ENCODE measurements at places on chromosomes 7 and 10.

DNA sequence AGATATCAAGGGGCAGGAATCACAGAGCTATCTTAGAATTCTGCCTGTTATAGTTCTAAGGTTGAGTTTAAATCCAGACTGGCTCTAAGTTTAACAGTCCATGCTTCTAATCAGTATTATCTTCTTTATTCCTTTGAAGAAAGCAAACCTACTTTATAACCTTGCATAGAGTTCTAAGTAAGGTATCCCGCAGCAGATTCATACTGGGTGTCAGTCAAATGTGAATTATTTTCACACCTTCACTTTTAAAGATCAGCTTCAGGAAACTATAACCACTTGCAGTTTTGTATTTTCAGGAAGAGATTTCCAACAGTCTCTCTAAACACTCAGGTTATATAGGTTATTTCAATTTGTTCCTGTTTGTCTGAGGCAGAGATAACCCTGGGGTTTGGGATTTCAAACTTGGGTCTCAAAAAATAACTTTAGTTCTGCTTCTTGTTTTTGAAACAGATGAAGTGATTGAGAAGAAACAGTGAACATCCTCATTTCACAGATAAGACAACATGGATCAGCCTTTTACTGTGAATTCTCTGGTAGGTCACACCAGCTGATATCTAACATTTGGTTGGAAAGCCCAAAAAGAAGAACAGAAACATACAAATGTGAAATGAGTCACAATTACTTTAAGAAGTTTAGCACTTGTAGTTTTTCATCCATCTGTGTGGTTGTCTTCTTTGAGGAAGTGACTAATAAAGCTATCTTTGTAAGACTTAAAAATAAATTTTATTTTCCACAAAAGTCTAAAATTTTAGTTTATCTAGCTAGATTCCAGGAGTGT is 21.4 kb downstream of the STAMBPL1 start:
- peak; percentile 31 for DNase-seq

GRCh38 chr10:52571516-52572182 is 200.9 kb downstream of the MBL2 start:
- no peak for DNase-seq

DNA sequence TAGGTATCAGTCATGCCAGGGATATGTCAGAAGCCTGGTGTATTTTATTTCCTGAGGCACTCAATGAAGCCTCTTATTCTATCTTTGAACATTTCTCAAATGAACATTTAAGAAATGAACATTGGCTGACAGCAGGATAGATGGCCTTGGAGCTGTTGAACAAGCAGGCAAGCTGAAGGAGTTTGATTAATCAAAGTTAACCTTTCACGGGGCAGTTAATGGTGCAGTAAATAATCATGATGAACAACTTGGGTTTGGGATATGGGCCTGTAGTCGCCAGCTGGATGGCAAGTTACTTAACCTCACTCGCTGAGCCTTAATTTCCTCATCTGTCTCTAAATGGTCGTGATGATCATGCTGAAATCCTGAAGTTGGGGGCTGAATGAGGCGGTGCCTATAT is 333.0 kb downstream of the SFMBT2 start:
- DNase-seq: no peak

DNA sequence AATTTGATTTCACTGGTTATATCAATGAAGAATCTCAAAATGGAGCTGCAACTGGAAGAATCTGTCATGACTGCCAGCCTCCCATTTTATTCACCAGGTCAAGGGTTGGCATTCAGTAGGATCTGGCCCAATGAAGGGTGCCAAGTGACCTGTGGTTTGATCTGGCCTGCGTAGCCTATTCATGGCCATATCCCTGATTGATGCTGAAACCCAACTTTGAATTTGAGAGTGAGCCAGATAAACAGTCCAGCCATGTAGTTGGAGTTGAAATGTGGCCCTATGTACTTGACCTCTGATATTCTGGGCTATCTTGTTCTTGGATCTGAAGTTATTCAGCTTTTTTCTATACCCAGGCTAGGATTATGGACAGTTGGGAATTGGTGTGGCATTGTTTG is 1.5 kb downstream of the MKLN1 start:
- peak; percentile 30 for DNase-seq

DNA sequence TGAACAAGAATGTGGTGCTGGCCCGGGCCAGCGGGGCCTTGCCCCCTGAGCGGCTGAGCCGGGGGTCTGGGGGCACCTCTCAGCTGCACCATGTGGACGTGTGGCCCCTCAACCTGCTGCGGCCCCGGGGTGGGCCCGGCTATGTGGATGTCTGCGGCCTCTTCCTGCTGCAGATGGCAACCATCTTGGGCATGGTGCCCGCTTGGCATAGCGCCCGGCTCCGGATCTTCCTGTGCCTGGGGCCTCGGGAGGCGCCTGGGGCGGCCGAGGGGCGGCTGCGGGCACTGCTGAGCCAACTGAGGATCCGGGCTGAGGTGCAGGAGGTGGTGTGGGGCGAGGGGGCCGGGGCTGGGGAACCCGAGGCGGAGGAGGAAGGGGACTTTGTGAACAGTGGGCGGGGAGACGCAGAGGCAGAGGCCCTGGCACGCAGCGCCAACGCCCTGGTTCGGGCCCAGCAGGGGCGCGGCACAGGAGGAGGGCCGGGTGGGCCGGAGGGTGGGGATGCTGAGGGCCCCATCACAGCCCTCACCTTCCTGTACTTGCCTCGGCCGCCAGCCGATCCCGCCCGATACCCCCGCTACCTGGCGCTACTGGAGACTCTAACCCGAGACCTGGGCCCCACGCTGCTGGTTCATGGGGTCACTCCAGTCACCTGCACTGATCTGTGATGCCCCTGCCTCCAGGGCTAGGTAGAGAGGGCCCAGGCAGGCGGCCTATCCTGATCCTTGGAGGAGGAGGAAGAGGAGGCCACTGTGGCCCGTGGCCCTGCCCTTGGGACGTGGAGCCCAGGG is 1.1 kb upstream of the TRIP6 start:
- peak; percentile 82 for DNase-seq

GRCh38 chr7:139568813-139569490 is 45.5 kb downstream of the CLEC2L start:
- no peak for DNase-seq

- no peak for DNase-seq
Observed at GRCh38 chr10:92241501-92241900, 49.4 kb downstream of the CPEB3 start.

DNA sequence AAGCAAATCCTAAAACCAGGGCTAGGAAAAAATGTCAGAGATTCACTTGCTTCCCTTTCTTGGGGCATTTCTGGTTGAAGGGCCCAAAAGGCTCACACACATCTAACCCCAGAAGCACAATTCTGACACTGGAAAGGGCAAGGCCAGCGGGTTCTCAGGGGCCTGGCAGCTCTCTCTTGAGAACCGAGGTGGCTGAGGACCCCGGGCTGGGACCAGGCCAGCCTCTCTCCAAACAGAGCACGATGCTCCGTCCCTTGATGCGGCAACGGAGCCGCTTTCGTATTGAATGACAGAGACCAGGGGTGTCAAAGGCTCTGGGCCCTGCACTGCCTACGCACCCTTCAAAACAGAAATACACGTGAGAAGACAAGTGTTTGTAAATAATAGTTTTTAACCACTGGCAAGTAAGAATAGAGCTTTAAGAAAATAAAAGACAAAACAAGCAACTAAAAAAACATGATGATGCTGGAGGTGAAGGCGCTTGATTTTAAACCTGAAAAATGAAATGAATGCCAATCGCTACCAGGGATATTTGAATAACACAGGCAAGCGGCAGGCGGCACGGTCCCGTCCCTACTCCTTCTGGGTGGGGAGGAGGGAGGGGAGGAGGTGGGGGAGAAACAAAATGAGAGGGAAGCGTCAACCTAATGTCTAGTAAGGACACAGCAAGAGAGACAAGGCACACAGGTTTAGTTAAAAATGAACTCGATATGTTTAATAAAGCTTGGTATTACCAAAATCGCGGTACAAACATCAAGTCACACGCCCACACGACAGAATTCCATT is 68.0 kb downstream of the SLC29A4 start:
- DNase-seq: no peak

DNA sequence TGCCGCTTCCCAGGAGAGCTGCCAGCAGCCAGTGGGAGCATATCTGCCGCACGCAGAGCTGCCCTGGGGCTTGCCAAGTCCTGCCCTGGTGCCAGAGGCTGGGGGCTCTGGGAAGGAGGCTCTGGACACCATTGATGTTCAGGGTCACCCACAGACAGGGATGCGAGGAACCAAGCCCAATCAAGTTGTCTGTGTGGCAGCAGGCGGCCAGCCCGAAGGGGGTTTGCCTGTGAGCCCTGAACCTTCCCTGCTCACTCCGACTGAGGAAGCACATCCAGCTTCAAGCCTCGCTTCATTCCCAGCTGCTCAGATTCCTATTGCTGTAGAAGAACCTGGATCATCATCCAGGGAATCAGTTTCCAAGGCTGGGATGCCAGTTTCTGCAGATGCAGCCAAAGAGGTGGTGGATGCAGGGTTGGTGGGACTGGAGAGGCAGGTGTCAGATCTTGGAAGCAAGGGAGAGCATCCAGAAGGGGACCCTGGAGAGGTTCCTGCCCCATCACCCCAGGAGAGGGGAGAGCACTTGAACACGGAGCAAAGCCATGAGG is 94.6 kb downstream of the TACC2 start:
- DNase-seq: no peak

GRCh38 chr7:1593091-1593866 is 23.4 kb upstream of the PSMG3 start:
- DNase-seq: peak; percentile 22

GRCh38 chr10:79248341-79249185 is 98.7 kb upstream of the PPIF start:
- no peak for DNase-seq

GRCh38 chr10:101716891-101717659 is 22.1 kb upstream of the FBXW4 start:
- DNase-seq: peak; percentile 20

DNA sequence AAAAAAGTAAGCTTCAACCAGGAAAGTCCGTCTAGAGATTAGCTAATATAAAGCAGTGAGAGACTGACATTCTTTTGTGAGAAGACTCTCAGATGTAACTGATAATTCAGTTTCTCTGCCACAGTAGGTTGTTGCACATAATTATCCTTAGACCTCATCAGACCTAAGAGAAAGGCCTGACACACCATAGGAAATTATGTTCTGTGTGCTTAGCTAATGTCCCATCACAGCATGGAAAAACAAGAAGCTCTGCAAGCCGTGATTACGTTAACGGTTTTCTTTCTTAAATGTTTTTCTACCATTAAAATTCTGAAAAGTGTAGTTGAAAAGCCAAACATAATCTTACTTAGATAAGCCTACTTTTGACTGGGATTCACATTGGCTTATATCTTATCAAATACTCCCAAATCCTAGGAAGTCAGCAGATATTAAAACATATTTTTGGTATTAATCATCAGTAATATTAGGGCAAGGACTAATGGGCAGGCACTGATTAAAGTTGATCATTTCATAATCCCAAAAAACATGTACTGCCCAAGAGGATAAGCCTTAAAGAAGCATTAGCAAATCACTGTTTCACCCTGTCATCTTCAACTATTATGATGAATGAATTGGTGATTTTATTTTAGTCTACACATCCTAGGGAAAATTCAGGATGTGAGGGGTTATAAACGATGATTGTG is 5.2 kb downstream of the CSTF2T start:
- DNase-seq: no peak

DNA sequence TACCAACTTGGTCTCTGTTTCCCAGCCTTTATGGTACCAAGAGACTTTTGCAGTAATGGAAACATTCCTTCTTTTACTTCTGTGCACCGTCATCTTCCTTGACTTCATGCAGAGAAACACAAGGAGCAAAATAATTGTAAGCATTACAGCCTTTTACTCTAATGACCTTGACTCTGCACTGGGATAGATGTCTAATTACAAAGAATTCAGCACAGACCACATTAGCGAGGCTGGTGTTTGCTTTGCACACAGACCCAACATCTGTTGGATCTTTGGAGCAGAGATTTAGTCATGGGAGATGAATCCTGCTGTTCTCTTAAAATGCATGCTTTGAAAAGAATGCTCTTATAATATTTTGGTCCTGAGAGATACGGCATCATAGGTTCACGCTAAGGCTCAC is 261.6 kb downstream of the TWIST1 start:
- DNase-seq: no peak

DNA sequence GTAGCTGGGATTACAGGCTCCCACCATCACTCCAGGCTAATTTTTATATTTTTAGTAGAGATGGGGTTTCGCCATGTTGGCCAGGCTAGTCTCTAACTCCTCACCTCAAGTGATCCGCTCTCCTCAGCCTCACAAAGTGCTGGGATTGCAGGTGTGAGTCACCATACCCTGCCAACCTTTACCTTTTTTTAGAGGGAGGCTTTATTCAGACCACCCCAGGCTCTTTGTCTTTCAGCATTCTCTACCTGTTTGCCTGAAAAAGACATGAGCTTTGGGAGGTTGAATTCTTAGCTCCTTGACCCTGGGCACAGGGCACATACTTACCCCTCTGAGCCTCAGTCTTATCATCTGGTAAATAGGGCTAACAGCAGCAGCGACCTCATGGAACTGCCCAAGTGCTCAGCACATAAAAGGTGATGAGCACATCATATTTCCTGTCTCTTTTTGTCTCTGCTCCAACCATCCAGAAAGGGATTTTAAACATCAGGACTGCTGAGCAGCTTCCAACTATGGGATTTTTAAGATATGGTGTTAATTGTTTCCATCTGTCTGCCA is 17.0 kb downstream of the FRMPD2 start:
- no peak for DNase-seq

GRCh38 chr10:119355930-119356329 is 148.6 kb downstream of the GRK5 start:
- DNase-seq: no peak

DNA sequence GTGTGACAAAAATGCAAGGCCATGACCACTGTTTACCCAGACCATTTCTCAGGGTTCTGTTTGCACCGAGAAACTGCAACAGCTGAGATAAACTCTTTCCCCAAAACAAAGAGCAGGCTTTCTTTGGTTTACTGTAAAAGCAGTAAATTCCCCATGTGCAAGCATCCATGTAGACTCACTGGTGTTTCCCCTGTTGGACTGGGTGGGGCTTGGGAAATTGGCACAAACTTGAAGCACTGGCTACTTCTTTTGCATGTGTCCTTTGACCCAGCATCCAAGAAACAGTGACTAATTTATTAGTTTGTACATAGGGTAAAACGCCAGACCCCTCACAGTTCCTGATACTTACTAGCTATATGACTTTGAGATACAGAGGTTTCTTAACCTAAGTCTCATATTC is 12.3 kb downstream of the IQUB start:
- no peak for DNase-seq

DNA sequence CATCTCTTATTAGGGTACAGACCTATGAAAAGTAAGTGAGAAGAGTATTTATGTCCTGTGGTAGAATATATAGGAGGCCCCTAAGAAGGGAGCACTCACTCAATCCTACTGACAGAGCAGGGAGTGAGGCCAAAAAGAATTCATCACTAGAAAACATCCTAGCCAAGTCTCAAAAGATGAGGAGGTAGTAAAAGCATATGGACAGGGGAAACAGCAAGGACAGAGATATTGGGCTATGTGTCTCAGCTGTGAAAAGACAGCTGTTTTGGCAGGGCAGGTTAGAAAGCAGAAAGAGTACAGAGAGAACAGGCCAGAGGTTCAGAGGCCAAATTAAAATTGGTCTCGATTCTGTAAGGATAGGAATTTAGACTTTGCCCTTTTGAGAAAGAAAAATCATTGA is 548.3 kb upstream of the ANKRD30A start:
- no peak for DNase-seq

- no peak for DNase-seq
Observed at GRCh38 chr10:110885932-110886674, 14.4 kb downstream of the PDCD4 start.

GRCh38 chr10:65544756-65545155 is 1381.1 kb upstream of the LRRTM3 start:
- DNase-seq: no peak

All from M059J (cell line).